ENCODE measurements at places on chromosomes 6 and 20. TPM values are rescaled to one million over a fixed set of nuclear protein-coding genes. Genes with fewer than 3 reads are reported as not detected.

CTCFL gene
- not detected for total RNA-seq

C6orf52 gene
- not detected for total RNA-seq

SLC22A16 gene
- total RNA-seq = not detected

TSPO2 gene
- total RNA-seq = not detected

CST11 gene
- not detected for total RNA-seq

ORC3 gene
- 14.3 TPM for total RNA-seq

GSTA2 gene
- not detected for total RNA-seq

CYP24A1 gene
- total RNA-seq = 0.98 TPM

DSTN gene
- total RNA-seq = 555 TPM

MAN1A1 gene
- 93.1 TPM for total RNA-seq

HEY2 gene
- total RNA-seq = 0.25 TPM

HMGN3 gene
- total RNA-seq = 42.3 TPM

COL19A1 gene
- 0.09 TPM for total RNA-seq

PTGIS gene
- 1,011 TPM for total RNA-seq

DEFB132 gene
- not detected for total RNA-seq
